Activated naive CD4-positive, alpha-beta T cell treated with anti-CD3 and anti-CD28 coated beads for 36 hours (primary cell): ENCODE measurements at places on chromosomes 4 and X.

GRCh38 chr4:10565166-10565780, 108.0 kb upstream of the ZNF518B start:
- DNase-seq, result no peak

DNA sequence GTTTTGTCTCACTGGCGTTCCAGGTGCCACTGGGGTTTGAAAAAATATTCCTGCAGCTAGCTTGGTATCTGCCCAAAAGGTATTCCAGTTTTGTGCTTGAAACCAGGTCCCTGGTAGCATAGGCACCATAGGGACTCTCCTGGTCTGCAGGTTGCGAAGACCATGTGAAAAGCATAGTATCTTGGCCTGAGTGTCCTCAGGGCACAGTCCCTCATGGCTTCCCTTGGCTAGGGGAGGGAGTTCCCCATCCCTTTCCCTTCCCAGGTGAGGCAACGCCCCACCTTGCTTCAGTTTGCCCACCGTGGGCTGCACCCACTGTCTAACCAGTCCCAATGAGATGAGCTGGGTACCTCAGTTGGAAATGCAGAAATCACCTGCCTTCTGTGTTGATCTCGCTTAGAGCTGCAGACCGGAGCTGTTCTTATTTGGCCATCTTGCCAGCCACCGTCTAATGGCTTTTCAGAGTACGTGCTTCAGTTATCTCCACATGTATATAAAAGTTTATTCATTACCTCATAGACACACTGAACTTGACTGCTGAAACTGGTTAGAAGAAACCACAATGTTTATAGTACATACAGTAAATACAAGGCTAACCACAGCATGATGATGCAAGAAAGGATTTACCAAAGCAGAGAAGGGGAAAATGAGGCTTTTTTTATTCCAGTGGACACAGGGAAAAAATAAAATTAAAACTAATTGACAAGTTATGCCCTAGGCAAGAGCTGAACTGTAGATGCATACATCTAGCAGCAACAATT, 10.6 kb downstream of the PBDC1 start:
- DNase-seq, result no peak

DNA sequence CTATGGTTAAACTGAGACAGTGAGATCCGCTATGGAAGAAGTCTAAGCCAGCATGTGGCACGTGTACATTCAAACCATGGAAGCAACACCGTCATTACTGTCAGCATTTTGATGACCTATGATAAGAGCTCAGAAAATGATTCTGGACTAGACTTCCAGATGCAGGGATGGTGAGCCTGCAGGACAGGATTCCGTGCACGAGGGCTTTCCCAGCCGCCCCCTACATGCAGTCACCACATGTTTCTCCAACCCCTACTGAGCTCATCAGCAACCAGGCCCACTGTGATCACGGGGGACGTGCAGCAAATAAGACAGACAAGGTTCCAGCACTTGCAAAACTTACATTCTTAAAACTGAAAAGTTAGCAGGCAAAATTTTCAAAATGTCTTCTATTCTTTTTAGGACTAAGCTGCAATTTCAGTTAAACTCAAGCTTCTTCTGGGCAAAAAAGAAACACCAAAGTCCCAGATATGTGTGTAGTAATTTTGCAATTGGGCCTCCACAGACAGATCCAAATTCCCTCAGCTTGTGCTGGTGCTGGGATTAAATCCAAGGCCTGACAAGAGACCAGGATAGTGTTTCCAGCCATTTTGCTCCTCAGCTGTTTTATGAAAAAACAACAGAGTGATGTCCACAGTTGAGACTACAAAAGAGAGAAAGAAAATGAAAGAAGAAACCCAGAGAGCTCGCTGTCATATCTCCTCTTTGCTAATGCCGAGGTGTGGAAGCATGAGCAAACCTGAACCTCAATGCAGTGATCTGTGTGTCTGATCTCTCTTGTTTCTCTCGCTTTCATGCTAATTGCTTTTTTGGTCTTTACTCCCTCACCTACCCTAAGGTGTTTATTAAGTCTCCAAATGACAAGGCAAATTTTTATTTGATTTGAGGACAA, 118.2 kb downstream of the AFAP1 start:
- DNase-seq, result no peak

DNA sequence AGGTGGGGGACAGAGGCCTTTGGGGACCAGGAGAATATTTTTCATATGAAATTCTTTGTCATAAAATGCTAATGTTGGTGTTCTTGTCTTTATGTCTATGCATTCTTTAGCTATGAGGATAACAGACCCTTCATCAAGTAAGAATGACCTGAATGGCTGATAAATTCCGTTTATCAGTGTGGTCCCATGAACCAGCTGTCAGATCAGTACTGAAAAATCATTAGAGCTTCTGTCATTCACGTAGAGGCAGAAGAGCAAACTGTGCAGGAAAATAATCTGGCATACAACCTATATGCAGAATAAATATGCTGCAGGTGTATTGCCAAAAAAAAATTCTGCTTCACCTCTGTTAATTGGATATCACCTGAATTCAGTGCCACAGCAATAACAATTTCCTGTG, 828.6 kb downstream of the ADGRL3 start:
- no peak for DNase-seq

DNA sequence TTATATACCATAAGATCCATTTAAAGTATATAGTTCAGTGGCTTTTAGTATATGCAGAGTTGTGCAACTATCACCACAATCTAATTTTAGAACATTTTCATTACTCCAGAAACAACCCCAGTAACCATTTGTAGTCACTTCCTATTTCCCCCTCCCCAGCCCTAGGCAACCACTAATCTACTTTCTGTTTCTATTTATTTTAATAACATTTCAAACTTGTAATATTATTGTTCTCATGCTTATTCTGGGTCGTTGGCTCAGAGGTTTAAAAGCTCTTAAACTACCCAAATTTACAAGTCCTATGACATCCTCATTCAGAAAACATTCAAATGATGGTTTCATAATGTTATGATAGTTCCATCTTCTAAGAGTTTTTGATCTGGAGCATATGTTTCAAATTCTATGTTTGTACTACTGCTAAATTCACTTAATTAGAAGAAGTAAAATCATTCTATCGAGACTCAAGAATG, 18.4 kb downstream of the XIAP start:
- no peak for DNase-seq

DNA sequence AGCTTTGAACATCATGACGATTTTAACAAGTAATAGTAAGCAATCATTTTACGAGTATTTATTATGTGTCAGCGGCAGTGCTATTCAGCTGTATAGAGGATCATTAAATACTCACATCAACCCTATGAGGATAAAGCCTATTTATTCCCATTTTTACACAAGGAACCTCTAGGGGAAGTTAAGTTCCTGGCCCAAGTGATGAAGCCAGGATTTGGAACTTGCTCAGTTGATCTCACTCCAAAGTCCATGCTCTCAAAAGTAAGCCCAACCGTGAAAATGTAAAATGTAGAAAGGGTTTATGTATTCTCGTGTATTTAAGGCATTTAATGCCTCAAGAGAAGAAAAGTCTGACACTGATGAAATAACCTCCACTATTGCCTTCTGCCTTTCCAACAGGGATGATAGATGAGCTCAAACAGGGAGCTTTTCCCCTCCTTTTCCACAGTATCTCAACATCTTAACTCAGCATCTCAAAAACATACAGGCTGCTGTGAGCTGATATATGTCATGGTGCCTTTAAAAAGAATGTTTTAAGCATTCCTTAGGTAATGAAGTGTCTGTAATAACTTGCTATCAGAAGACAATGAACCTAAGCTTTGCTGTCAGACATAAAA, 35.0 kb upstream of the PLA2G12A start:
- DNase-seq, result no peak

DNA sequence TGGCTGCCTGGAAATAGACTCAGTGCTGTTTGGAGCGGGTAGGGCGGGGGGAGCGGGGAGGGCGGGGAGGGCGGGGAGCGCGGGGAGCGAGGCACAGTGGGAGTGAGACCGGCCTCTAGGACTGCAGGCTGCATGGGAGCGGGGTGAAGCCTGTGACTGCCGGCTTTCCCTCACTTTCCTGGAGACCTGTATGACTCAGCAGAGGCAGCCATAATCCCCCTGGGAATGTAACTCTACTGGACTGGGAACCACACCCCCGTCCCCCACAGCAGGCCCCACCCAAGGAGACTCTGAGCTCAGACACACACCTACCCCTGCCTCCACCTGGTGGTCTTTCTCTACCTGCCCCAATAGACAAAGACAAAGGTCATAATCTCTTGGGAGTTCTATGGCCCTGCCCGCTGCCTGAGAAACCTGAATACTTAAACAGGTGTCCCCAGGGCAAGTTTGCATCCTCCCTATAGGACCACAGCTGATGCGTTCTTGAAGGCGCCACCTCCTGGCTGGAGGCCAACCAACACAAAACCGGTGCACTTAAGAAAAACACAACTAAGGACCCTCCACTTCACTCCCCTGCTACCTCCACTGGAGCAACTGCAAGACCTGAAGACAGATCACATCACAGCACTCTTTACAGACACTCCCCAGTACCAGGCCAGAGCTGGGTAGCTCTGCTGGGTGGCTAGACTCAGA, 18.0 kb downstream of the HDAC8 start:
- DNase-seq, result no peak

DNA sequence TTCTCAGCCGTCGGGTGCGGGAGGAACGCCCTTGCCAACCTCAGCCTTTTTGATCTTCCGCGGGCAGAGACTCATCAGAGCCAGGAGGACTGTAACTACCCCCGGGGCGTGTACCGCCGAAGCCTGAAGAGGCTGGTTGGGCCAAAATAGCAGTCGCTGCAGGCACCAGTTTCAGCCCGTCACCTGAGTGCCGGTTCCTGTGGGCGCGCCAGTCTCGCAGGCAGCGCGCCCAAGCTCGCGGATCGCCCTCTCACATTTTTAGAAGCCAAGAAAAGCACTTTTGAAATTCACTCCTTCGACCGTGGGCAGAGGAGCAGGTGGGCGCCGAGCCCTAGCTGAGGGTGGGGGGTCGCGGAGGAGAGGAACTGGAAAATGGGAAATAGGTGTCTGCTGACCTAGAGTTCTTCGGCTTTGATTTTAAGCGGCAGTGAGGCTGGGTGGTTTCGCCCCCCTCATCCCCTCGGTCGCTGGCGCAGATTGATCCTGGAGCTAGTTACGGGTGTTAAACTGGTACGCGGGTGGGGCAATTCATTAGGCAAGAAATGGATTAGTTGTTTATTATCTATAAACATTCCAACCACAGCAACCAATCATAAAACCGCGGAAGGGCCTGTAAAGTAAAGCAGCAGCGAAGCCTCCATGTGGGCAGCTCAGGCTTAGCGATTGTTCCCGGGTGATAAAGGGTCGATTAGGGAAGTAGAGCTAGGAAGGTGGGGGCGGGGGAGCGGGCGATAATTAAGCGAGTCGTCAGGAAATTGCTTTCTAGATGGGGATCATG, 69.2 kb downstream of the FBXO8 start:
- peak; percentile 43 for DNase-seq

GRCh38 chr4:21090094-21090666, 389.9 kb downstream of the PACRGL start:
- no peak for DNase-seq

DNA sequence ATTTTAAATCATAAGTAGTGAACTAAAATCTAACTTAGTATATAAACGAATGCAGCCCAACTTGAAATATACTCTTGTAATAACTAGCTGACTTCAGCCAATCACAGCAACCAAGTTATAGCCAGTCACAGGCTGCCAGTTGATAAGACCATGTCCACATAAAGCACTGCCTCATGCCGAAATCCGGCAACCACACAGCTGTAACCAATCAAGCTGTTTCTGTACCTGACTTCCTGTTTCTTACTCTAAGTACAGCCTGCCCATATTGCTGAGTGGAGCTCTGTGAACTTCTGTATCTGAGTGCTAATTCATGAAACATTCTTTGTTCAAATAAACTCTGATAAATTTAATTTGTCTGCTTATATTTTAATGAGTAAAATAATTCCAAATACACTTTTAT, 805.3 kb upstream of the EPHA5 start:
- no peak for DNase-seq

GRCh38 chrX:8607326-8607725, 124.6 kb downstream of the ANOS1 start:
- no peak for DNase-seq

DNA sequence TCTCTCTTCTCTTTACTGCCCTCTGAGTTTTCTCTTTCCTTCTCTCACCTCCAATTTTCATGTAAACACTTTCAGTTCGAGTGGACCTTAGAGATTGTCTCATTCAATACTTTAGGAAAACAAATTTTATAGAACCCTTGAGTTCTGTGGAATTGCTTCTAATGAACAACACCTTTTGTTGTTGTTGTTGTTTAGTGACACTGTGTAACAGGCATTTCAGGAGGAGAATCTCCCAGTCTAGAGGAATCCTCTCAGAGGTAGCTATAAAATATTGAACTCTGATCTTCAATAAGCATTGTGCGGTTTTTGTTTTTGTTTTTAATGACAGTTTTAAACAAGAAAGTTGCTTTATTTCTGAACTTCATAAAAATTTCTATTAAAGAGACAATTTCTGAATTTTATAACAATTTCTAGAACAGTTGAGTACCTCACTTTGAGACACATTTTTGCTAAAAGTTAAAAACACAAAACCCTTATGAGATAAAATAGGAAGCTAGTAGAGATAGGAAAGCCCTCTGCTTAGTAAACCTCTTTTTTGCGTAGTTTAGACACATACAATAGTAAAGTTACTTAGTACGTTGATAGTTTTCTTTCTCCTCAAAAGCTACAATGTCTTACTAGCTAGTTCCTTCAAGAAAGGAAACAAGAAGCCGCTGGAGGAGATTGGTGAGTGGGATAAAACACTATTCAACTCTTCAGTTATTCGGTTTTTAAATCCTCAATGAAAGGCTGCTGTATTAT, 38.8 kb downstream of the CLCN3 start:
- DNase-seq, result no peak

GRCh38 chrX:3598709-3599108, 114.7 kb downstream of the PRKX start:
- no peak for DNase-seq

GRCh38 chrX:9874483-9874882, 88.3 kb downstream of the SHROOM2 start:
- no peak for DNase-seq

DNA sequence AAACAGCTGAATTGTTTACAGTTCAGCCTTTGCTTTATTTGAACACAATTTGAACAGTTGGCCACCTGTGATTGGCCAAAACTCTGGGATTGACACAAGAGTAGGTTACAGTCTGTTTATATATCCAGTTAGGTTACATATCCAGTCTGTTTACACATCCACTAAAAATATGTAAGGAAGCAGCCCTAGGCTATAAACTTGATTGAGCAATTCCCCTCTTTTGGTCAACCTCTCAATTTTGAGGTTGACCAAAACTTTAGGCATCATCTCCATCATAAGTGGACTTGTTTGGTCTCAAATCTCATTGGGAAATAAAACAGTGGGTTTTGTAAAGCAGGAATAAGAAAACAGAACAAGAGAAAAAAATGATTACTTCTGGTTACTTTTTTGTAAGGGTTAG, 190.8 kb downstream of the SPATA18 start:
- no peak for DNase-seq
